ENCODE measurements at places on chromosomes 5 and 9.

- no peak for DNase-seq
Measured at GRCh38 chr9:36486933-36487481, 85.7 kb upstream of the MELK start.

GRCh38 chr9:131329241-131329641 is 39.7 kb downstream of the PLPP7 start:
- no peak for DNase-seq

GRCh38 chr5:169667896-169668674 is 31.0 kb downstream of the DOCK2 start:
- no peak for DNase-seq

DNA sequence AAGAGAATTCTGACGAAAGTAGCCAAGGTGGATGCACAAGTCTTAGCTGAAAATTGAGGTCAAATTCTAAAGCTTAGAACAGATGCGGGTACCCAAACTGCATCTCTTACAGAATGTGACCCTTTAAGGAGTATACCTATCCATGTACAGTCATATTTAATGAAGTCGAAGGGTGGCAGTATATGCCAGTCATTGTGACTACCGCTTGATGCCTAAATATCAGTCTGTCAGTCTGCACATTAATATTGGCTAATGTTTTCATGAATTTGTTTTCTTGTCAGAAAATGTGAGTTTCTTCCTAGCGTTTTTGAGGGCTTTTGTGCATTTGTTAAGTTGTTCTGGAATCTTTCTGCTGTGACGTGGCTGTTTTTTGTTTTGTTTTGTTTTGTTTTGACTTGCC is 264.5 kb upstream of the ELAVL2 start:
- DNase-seq: no peak

GRCh38 chr9:124198948-124199347 is 58.8 kb upstream of the NEK6 start:
- no peak for DNase-seq

DNA sequence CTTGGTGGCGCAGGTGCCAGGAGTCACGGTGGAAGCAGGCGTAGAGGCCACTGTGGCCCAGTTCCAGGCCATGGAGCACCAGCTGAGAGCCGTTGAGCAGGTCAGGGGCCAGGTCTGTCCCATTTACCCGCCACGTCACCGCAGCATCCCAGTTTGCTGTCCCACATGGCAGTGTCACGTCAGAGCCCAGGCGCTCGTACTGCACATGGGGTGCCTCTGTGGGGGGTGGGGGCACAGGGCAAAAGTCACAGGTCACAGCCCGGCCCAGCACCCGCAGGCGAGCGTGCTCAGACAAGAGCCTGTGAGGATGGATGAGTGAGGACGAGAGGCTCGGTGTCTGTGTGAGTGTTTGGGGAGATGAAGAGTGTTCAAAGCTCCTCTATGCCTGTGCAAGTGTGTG is 24.9 kb downstream of the CNTFR start:
- DNase-seq: no peak

GRCh38 chr5:140043508-140043872 is 391 bp upstream of the NRG2 start:
- no peak for DNase-seq

DNA sequence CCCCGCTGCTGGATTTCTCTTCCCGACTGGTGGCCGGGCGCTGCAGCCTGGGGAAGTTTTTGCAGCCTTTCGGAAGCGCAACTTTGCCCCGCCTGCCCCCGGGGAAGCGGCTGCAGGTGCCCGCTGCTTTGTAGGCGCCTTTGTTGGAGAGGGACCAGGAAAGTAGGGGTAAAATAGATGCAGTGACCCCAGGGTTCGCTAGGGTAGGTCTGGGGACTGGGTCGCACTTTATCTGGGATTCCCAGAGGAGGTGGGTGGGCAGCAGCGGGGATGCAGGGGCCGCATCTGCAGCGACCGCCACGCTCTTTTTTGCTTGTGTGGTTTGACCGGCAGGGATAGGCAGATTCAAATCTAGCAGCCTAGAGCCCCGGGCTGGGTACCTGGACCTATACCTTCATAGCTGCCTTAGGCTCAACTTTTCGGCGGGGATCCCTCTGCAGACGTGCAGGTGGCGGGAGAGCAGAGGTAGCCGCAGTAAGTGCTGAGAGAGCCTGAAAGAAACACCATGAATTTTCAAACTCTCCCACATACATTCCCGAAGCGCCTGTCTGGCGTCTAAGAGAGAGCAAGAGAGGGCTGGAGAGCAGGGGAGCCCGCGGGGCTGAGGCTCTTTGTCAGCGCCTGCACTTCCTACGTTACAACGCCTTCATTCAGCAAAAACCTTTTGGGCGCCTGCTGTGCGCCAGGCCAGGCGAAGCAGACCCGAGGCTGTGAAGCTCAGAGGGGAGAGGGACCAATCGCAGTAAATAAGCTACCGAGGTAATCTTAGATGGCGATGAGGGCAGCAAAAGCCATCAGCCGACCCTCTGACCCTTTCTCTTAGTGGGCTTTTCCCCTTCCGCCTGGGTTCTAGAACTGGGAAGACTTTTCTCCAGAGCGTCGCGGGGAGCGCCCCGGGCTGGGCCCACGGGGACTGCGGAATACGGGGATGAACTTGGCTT is 642 bp downstream of the SV2C start:
- DNase-seq: no peak

- no peak for DNase-seq
Measured at GRCh38 chr5:55218967-55219366, 8.1 kb downstream of the MCIDAS start.

DNA sequence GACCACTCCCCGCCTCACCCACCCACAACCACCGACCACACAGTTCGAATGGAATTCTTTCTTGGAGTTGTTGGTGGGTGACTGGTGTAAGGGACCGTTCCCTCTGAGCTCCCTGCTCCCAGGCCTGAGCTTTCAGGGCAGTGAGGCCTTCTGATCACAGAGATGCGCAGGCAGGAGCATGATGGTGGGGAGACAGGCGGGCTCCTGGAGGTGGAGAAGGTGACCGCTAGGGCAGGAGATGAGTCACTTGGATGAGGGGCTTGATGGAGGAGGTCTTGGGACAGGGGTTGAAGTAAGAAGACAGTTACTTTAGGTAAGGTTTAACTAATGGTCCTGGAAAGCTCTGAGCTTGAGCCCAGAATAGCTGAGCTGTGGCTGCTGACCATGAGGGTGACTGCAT is 88.5 kb downstream of the HSPA4 start:
- no peak for DNase-seq

GRCh38 chr5:72817076-72817481 is 618 bp downstream of the TNPO1 start:
- no peak for DNase-seq

DNA sequence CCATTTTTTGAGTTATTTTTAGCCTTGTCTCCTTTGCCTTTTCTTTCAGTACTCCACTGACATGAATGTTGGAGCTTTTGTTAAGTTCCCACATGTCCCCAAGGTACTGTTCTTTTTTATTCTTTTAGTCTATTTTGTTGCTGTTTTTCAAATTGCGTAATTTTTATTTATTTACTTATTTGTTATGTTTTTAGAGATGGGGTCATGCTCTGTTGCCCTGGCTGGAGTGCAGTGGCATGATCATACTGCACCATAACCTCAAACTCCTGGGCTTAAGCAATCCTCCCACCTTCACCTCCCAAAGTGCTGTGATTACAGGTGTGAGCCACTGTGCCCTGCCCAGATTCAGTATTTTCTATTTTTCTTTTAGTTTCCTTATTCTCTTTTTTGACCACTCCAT is 5.4 kb upstream of the PCDHA1 start:
- no peak for DNase-seq

DNA sequence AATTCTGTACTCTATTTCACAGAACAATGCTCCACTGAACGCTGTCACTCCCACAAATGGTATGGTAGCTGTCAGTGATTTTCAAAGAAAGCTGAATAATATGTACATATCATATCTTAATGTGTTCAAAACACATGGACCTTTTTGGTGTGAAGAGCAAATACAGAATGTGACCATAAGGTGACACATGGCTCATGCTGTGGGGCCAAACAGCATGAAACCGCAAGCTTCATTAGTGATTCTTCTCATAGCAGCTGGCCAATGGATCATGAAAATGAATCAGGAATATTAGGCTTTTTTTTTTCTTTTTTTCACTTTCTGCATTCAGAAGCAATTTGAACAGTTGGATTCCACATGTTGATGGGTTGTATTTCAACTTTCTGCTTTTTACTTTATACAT is 54.9 kb upstream of the CDH9 start:
- peak; percentile 18 for DNase-seq

- no peak for DNase-seq
Measured at GRCh38 chr5:131250751-131251475, 12.9 kb upstream of the CDC42SE2 start.

All from kidney epithelial cell (primary cell).